ENCODE measurements at places on chromosomes 16 and 17.

DNA sequence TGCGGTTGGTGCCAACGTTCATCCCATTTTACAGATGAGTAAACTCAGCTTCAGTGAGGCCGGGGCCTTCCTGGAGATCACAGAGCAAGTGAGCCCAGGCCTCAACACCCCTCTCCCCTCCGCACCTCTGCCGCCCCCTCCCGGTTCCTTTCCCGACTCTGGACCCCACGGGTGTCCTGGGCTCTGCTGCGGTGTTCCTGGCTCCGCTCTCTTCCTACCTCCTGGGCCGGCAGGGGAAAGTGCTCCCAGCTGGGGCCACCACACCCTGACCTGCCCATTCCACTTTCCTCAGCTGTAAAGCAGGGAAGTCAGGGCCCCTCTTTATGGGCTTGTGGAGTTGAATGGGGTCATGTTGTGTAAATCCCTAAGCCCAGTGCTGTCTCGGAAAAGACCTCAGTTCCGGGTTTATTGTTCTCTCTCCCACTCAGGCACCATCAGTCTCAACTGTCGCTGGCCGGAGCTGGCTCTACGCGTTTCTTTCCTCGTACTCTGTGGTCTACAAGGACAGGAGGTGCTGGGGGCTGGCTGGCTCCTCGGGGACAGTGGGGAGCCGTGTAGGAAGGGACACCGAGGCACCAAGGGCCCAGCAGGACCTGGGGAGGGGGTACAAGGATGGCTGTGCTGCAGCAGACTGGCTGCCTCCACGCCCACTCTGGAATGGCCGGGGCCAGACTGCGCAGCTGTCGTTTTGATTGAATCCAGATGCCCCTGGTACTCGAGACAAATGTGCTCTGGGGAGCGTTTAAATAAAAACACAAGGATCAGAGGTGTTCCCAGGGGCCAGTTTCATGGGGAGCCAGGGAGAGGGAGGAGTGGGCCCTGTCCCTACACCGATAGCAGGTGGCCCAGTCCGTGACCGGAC lies 21.7 kb upstream of the ACSF3 start:
- DNase-seq, result no peak

- no peak for DNase-seq
These were observed 17.6 kb upstream of the MYH3 start for GRCh38 chr17:10674704-10675103.

DNA sequence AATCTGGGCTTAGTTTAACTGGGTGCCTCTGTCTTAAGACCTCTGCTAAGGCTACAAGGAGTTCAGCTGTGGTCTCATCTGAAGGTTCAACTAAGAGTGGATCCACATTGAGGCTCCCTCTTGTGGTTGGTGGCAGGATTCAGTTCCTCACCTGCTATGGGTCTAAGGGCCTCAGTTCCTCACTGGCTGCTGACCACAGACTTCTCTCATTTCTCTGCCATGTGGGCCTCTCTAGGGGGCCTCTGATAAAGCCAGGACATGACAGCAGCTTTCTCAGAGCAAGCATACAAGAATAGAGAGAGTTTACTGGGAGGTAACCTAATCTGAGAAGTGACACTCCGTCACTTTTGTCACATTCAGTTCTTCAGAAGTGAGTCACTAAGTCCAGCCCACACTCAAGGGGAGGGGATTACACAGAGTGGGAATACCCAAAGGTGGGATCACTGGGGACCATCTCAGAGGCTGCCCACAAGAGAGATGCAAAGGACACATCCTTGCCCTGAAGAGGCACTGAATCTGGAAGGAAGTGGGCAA lies 19.2 kb upstream of the ABAT start:
- DNase-seq, result no peak

DNA sequence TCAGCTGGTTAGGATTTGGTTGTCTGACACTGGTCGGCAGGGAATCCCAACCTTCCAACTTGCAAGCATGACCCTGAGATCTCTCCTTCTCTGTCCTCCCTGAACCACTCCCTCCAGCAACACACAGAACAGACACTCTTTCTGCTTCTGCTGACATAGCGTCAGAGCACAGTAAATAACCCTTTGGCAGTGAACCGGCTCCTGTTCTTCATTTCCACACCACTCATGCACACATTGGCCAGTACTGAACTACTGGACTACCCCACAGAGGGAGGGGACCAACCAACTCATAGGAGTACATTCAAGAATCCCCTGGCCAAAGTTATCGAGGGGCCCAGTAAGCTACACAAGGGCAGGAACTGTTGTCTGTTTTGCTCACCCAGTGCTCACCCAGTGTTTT lies 138.2 kb downstream of the ZNF423 start:
- no peak for DNase-seq

- no peak for DNase-seq
These were observed at the start of gene RHBDL1 for GRCh38 chr16:674968-675883. Gene RHBDL1, plus strand, starts transcription at chr16:675671. Its CDS starts 120 bp downstream, at chr16:675791.

DNA sequence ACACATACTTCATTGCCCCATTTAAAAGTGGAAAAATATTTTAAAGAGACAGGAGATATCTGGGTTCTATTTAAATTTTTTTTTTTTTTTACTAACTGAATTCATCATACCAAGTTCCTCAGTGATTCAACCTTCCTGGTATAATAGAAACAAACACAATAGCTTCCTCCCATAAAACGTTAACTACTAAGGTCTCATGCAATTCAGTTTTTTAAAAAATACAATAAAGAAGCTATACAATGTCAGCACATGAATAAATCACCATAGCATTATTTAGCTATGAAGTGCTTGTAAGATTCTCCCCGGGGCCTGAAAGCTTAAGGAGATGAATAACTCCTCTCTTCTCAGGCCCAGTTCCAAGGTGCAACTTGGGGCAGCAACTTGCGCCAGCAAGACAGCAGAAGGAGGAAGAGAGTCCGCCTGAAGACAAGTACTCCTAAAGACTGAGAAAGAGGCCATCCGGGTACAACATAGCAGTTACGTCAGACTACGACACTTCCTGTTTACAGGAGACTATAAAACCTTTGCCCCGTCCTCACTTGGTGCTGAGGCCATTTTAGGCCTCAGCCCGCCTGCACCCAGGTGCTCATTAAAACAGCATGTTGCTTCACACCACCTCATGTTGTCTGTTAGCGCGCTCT lies 81.5 kb downstream of the MYO1D start:
- no peak for DNase-seq

DNA sequence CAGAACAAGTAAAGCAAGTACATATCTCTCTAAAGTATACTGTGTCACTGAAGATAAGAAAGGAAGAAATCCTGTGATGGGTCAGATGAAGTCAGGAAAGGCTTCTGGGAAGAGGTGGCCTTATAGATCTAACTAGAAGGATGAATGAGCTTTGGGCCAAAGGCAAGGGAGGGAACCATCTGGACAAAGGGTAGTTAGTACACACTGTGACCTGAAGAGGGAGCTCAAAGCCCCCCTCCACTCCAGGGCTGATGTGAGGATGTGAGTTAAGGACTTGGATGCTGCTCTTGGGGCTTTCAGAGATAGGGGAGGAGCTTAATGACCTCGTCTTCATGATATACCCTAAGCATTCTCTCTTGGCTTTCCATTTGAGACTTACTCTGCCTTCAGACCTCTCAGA lies 185.3 kb upstream of the CACNG3 start:
- no peak for DNase-seq

DNA sequence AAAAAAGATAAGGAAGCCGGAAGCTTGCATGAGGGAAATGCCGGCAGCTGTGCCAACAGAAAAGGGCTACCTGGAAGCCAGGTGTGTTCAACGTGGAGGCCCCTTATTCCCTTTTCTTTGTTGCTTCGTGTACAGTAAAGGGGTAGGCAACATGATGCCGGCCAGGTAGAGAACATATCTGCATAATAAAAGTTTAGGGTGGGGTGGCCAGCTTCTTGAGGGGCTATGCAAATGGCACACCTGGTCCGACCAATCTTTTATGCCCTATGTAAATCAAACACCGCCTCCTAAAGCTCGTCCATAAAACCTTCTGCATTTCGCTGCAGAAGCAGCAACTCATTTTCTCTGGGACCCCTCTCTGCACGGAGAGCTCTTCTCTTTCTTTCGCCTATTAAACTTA lies 911.6 kb downstream of the KCNJ2 start:
- DNase-seq, result no peak

- DNase-seq, result no peak
These were observed 68.6 kb downstream of the TNRC6C start for GRCh38 chr17:78027121-78027520.

- no peak for DNase-seq
These were observed 41.5 kb downstream of the ABCC1 start for GRCh38 chr16:15990902-15991301.

GRCh38 chr17:31596382-31597323 lies 205.2 kb downstream of the RAB11FIP4 start:
- peak; percentile 87 for DNase-seq

DNA sequence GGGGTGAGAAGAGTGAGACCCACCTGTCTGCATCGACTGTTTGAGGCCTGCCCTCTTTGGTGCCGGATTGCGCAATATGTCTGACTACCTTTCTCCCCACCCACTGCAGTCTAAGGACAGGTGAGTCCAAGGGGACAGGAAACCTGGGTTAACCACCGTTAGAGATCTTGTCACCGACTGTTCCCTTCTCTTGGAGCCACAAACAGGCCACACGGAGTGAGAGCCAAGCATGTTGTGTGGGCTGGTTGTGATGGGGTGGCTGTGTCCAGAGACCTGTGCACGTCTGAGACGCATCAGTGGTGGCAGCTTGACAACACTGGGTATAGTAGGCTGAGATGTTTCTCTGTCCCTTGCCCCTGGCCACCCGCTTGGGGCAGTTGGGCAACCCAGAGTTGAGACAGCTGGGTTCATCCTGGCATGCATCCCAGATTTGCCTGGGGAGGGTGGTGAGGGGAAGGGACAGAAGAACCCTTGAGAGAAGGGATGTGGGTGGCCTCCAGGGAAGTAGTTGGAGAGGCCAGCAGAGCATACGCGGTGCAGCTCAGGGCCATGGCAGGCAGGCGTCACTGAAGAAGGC lies 21.4 kb downstream of the MPRIP start:
- no peak for DNase-seq

GRCh38 chr17:16521070-16521727 lies 29.2 kb upstream of the LRRC75A start:
- peak; percentile 67 for DNase-seq

DNA sequence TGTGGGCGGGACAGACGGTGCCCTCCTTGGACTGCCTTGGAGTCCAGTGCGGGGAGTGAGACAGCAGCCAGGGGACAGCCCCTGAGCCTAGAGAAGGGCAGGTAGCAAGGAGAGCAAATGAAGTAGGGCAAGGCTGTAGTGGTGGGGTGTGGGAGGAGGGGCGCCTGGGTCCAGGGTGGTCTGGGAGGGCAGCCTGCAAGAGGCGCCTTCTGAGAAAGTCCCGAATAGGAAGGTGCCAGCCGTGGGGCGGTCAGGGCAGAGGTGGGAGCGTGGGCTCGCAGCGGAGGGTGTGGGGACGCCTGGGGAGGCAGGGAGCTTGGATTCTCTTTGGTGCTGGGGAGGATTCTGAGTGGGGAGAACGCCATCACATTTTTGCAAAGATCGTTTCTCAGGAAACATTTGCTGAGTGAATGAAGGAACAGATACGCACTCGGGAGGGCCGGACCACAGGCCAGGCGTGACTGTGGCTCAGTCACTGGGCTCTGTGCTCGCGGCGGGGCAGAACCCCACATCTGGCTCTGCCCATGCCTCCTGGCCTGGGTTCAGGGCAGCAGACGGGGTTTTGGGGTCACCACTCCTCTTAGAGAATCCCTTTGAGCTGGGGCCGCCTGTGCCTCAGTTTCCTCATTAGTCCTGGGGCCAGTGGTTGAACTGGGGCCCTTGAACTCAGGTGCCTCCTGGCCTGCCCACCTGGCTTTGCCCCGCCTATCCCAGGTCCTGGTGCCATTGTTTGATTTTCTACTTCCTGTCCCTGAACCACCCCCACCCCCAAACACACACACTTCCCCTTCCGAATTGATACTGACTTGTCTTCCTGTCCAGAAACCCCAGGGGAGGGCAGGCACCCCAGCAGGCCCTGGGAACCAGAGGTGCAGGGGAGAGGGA lies 4.2 kb downstream of the SNN start:
- DNase-seq, result no peak

DNA sequence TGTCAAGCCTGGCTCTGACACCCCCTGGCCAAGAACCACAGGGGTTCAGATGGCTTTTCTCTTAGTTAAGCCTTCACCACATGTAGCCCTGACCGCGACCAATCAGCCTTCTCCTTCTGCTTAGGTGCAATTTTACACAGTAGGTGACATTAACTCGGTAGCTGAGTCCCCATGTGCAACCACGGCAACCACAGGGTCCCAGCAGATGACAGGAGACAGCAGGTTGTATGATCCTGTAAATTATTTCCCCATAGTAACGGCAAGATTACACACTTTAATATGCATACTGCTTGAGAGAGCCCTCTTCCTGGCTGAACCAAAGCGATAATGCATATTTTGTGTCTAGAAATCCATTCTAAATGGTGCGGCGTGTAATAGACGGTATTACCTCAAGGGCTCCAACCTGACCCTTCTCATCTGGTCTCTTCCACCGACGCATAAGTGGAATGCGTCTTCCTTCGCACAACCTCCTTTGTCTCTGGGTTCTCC lies 458.7 kb upstream of the ZFHX3 start:
- DNase-seq, result no peak

DNA sequence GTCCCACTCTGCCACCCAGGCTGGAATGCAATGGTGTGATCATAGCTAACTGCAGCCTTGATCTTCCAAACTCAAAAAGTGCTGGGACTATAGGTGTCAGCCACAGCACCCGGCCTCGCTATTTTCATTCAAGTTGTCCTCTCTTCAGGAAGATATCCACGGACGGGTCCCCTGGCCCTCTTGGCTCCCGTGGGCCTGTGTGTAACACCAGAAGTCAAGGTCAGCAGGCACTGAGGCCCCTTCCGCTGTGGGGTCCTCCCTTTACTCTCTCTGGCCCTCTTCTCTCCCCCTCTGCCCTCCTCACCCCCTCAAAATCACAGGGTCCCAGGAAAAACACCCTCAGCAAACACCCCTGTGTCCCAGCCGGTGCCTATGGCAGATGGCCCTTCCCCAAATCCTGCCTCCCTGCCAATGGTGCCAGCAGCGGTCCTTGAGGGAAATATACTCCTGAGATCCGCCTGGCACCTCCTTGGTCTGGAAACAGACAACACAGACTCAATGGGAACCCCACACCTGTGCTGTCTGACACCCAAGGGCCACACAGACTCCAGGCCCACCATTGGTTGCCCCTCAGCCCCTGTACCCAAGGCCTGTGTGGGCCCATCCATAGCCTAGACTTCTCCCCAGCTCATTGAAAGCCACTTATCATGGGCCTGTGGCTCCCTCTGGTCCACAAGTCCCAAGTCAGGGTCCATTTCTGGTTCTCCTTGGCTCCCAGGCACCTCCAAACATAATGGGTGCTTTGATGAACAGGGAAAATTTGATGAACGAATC lies 221.5 kb downstream of the ZNF423 start:
- no peak for DNase-seq

DNA sequence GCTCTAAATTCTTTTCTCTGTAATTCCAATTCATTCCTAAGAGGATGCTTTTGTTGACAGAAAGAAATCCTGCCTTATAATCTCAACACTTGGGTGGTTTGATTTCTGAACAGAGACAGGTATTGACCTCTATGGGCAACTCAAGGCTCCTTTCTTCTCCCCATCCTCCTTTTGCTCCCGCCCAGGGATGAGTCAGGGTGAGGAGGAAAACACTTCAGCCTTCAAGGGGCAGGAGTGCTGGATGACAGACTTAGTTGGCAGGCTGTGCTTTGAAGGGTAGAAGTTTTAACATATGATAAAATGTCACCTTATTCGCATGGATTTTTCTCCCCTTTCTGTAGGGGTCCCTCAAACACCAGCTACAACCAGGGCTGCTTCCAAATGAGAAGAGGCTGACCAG lies 16.7 kb upstream of the TOM1L1 start:
- no peak for DNase-seq

GRCh38 chr17:40317345-40317873 lies 8.4 kb downstream of the RARA start:
- no peak for DNase-seq
